ENCODE measurements at places on chromosomes 5 and 9.

DNA sequence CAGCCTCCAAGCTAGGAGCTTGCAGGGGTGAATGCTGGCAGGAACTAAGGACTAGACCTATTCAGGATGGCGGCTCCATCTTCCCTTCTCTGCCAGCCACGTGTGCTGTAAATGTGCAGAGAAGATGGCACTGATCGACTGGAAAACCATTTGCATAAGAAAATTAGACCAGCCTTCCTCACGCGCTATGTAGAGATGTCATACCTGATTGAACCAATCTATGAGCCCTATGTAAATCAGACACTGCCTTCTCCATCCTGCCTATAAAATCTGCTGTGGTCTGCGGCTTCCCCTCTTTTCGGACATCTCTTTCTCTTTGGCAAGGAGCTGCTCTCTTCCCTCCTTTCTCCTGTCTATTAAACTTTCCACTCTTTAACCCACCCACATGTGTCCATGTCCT lies 91.6 kb downstream of the NPR3 start:
- no peak for DNase-seq

DNA sequence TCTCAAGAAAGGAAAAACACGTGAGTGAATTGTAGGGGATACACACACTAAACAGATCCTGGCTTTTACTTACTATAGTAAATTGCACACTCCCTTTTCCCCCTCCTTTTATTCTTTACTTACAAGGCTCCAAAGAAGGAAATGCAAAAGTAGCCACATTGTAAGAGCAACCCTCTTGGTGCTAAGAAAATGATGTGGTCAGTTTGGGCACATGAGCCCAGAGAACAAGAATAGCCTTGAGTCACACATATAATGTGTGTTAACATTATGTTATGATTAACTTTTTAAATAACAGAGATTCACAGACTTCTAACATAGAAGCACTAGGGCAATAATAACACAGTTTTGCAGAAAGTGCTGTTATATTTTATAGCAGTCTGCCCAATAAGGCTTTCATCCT lies 48.5 kb downstream of the PCSK5 start:
- DNase-seq, result no peak

- DNase-seq, result no peak
Observed at GRCh38 chr9:22514871-22515270, 68.2 kb downstream of the DMRTA1 start.

GRCh38 chr5:102811972-102812371 lies 56.9 kb downstream of the PAM start:
- DNase-seq, result no peak

DNA sequence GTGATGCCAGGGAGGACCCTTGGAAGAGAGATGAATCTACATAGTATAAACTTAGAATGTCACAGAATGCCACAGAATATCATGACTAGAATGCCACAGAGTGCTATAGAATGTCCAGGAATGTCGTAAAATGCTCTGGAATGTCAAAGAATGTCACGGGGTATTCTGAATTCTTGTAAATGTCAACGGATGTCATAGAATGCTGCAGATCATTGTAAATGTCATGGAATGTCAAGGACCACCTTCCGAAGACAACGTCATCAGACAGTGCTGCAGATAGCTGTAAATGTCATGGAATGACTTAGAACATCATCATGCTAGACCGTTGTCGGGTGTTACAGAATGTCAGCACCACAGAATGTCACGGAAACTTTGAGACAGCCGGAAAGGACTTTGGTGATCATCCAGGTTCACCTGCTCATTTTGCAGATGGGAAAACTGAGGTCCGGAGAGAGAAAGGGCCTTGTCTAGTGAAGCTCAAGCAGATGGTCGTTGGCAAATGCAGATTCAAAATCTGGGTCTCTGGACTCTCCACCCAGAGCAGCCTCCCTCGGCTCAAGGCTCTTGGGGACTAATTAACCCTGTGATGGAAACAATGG lies 117.1 kb downstream of the LHX2 start:
- DNase-seq, result no peak

DNA sequence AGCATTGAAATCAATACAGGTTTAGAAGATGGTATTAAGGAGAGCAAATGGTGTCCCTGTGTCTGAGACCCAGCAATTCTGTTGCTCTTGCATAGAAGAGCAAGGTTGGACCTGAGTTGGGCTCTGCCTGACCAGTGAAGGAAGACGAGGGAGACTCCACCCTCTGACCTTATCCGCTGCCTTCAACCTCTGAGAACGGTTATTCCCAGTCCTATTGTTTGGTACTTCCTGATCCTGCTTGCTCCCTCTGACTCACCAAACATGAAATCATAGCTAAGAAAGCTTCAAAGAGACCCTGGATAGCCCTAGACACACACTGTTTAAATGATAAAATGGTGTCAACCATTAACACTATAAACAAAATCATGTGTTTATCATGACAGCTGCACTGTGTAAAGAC lies 218.5 kb downstream of the PLK2 start:
- no peak for DNase-seq

- no peak for DNase-seq
Observed at GRCh38 chr5:74693191-74693590, 8.2 kb downstream of the HEXB start.

DNA sequence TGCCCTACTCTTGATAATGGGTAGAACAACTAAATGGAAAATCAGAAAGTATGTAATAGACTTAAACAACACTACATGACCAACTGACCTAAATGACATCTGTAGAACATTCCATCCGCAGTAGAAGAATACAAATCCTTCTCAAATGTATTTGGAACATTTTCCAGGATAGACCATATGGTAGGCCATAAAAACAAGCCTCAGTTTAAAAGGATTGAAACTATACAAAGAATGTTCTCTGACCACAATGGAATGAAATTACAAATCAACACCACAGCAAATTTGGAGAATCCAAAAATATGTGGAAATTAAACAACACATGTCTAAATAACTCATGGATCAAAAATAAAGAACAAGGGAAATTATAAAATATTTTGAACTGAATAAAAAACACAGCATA lies 189.2 kb downstream of the NDUFS4 start:
- no peak for DNase-seq

GRCh38 chr5:3353561-3353960 lies 242.1 kb upstream of the IRX1 start:
- no peak for DNase-seq

DNA sequence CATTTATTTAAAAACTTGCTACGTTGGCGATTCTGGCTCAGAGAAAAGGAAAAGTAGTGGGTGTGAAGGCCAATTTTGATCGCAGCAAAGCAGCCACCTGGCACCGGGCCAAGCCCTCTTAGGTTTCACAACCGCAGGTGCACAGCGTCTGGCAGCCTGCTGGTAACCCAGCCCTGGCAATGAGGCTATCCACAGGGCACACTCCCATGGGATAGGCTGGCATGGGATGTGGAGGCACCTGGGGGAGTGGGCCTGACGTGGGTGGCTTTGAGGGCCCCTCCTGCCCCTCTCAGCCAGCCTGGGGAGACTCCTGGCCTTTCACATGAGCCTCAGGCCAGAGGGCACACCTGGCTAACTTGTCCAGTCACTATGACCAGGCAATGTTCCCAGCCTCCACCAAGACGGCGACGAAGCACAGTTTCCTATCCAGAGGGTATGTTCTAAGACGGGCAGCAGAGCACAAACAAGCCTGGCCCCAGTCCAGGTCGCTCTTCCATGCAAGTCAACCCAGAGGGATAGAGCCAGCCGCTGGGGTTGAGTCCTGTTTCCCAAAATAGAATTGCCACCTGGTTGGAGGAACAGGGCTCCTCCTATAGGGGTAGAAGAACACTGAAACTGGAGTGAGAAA lies 19.0 kb downstream of the CMBL start:
- DNase-seq, result peak; percentile 21

- DNase-seq, result no peak
Observed at GRCh38 chr5:36301858-36302603, at the start of gene RANBP3L. TSS of gene RANBP3L (minus strand) at chr5:36301902. CDS start at chr5:36301416, 486 bp downstream.

DNA sequence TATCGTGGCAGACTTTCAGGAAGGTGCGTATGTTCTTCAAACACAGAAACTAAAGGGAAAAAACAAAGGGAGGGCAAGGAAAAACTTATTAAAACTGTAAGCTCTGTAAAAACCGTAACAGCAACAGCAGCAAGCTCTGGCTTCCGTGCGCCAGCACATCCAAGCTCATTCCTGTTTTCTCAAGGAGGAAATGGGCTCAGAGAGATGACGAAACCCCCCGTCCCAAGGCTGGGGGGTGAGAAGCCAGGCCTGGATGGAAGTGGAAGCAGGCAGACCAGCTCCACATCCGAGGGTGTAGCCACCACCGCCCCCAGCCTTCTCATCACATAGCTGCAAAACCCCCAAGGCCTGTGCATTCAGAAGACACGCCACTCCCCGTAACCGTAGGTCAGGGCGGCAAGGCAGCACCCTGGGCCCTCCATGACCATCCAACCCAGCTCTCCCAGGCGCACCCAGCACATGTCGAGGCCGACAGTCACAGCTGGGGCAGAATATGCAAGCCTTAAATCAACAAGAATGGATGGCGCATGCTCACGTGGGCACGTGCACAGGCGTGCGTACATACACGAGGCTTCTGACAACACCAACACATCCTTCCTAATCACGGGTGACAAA lies 52.8 kb downstream of the VAV2 start:
- no peak for DNase-seq

- no peak for DNase-seq
Observed at GRCh38 chr5:164301708-164302107, 796.3 kb downstream of the MAT2B start.

- DNase-seq, result no peak
Observed at GRCh38 chr5:173472784-173473278, 143.6 kb downstream of the BOD1 start.

Data from activated CD4-positive, alpha-beta T cell treated with anti-CD3 and anti-CD28 coated beads for 4 hours (primary cell).